ENCODE measurements at places on chromosomes 16 and 17.

- DNase-seq, result peak; percentile 26
Observed at GRCh38 chr17:7173687-7174602, 5.2 kb downstream of the ASGR1 start.

DNA sequence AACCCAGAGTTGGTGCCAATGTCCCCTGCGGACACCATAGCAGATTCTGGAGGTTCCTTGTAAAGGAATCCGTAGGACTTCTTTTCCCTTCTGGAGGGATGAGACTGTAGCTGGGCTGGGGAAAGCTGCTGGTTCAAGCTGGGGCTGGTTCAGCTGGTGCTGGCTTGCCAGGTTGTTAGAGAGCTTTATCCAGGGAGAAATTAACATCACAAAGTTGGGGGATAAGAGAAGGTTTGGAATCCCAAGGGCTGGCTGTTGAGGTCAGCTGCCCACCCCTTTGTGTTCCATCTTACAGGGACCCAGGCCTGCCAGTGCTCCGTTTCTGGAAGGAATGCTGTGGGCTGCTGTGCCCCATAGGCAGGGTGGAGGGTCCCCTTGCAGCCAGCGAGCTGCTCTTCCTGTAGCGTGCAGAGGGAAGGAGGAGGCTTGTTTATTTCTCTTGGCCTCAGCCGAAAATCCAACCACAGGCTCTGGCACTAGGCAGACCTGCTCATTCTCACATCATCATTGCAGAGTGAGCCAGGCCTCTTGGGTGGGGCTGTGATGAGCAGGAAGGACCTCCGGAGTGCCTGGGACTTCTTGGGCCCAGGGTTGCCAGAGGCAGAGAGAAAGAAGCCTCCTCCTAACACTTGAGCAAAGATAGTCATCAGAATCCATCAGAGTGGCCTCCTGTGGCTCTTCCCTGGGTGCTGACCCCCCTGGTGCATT is 251.1 kb downstream of the SEC14L1 start:
- DNase-seq, result peak; percentile 81

- DNase-seq, result no peak
Observed at GRCh38 chr16:26981266-26981938, 85.3 kb upstream of the C16orf82 start.

- no peak for DNase-seq
Observed at GRCh38 chr16:73670836-73671820, 623.2 kb upstream of the ZFHX3 start.

DNA sequence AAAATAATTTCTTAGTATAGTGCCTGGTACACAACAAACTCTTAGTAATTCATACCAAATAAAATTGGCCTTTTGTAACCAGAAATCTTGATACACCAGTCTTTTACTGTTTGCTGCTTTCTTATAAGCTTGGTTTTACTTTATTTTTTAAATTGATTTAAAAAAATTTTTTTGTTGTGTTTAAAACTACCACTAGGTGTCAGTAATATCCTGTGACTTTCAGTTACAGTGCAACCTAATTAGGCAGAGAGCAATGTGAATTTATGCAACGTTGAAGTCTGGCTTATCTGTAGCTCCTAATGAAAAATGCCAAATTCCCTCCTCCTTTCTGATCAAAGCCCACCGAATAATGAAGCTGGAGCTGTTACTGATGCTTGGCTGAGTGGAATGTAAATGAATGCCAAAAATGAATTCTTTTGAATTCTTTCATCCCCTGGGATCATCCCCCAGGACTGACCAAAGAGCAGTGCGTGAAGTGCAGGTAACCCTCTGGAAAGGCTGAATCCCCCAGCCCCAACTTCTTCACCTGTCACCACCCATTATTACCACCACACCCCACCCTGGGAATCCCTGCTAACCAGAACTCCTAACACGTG is 3.8 kb downstream of the ERCC4 start:
- no peak for DNase-seq

GRCh38 chr17:17675416-17675815 is 5.8 kb upstream of the RAI1 start:
- DNase-seq, result no peak

DNA sequence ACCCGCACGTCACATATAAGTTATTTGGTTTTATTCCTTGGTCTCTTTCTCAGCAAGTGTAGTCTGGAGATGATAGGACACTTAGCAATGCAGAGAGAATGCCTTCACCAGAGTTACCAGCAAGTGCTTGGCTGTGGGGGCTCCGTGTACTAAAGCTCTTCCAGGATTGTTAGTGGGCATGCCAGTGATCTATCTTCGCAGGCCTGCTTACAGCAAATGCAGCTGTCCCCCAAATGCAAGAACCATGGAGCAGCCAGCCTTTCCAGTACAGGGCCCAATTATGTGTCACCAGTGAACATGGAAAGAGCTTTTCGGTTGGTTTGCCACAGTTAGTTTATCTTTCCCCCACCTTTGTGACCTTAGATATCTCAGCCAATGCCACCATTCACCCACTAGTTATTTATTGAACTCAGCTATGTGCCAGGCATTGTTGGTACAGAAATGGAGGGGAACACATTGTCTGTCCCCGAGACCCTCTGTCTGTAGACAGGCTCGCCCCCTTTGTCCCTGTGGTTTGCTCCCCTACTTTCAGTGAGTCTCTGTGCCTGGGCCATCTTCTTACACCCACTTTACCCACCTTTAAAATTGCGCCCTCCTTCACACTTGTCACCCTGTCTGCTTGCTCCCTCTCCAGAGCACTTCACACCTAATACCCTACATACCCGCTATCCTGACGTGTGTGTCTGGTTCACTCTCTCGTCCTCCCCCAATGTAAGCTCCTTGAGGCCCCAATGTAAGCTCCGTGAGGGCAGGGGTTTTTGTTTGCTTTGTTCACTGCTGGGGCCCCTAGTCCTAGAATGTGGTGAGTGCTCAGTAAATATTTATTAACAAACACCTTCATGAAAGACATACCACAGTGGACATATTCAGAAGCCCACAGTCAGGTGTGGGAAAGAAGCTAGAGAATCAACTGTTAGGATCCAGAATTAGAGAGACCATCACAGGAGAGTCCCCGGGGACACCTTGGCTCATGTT is 13.3 kb downstream of the USP10 start:
- DNase-seq, result no peak

DNA sequence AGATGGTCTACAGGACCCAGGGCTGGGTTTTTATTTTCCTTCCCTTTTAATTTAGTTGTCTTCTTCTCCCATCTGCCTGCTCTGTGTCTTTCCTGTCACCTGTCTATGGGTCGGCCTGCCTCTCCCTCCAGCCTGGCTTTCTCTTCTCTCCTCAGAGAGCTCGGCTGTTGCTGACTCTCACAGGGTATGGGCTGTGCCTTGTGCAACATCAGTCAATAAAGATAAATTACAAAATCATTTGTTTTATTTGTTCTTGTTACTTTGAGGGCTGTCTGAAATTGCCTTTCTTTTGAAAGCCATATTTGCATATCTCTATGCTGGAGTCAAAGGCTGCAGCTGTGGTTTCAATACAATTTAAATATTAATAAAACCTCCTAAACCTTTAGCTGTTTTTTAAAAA is 15.6 kb downstream of the RND2 start:
- no peak for DNase-seq

- DNase-seq, result no peak
Observed at GRCh38 chr17:56587298-56587697, 6.2 kb upstream of the NOG start.

DNA sequence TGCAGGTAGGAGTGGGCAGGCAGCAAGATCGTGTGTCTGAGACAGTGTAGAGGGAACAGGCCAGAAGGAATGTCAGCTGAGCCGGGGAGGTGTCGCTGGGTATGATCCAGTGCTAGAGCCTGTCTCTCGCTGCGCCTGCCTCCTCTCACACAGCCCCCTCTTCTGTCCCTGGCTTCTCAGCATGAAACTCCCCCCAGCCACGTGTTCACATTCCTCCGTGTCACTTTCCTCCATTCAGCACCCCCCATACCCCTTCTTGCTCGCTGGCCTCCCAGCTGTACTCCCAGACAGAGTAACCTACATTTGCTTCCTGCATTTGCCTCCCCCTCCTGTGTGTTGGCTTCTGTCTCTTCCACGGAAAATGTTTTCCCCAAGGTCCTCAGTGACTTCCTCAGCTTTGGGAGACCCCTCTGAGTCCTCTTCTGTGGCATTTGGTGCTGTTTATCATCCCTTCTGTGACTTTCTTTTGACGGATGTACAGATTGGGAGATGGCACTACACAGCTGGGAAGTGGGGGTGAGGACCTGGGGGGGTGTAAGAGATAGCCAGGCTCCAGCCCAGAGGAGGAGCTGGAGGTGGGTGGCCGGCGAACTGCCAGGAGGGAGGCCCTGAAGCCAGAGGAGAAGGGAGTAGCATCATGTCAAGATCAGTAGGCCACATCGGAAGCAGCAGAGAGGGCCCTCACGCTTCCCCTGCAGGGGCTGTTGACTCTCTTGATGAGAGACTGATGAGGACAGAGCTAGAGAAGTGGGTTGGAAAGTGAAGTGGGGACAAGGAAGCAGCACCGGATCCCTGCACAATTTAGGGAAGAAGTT is 19.2 kb downstream of the SGF29 start:
- no peak for DNase-seq

GRCh38 chr17:21210411-21211076 is 3.4 kb downstream of the TMEM11 start:
- DNase-seq, result no peak

DNA sequence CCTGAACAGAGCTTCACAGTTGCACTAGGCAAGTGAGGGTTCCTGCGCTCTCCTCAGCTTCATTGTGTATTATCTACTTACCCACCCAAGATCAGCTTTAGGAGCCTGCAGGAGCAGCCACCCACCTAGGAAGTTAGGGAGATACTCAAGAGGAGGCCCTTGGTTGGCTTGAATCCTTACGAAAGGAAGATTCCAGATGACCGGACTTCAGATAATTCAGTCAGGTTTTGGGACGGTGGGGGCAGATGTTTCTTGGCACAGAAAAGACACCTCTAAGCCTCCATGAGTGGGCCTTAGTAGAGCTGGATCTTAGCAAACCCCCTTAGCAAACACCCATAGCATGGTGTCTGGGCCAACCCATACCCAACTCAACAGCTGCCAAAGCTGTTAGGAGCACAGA is 2.4 kb upstream of the CBFB start:
- no peak for DNase-seq

GRCh38 chr17:12509801-12510200 is 155.9 kb upstream of the MYOCD start:
- DNase-seq, result no peak

DNA sequence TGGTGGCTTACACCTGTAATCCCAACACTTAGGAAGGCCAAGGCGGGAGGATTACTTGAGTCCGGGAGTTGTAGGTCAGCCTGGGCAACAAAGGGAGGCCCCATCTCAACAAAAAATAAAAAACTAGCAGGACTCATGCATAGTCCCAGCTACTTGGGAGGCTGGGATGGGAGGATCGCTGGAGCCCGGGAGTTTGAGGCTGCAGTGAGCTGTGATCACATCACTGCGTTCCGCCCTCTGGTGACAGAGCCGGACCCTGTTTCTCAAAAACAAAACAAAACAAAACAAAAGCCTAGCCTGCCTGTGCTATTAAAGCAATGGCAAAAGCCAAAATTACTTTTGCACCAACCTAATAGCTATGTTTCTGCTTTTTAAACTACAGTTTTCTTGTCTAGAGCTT is 1.5 kb downstream of the FCSK start:
- DNase-seq, result no peak

DNA sequence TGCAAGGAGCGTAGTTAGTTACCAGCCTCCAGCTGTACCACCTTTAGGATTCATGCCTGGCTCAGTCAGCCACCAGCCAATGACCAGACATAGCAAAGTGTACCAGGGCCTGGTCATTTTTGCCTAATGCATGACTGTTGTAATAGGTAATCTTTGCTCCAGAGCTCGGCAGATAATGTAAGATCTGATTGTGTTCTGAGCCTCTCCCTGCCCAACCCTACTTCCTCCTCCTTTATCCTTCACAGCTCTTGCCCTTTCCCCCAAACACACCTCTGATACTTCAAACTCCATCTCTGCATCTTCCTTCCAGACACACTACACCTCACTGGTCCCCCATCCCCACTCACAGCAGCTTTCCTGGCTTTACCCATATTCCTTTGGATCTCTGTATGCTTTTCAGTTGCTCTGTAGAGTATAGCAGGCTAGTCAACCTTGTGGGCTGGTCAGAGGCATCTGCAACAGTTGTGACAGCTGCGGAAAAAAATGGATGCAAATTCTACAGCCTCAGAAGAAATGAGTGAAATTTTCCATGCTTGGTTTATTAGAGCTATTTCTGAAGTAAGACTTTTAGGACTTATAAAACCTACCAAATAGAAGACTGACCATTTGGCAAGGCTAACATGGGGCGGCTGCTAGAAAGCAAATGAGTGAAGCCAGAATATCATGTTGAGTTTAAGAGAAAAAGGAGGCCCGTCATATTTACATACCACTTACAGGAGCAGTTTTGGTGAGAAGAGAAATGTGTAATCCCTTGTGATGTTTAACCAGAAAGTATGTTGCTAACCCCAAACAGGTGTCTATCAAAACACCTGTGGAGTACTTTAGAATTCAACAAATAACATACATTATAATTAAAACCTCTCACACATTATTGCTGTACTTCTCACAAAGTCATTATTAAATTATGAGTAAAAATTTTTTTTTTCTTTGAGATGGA is 19.9 kb upstream of the C16orf87 start:
- DNase-seq, result no peak
